Heart right ventricle (tissue), 16 donors: ENCODE measurements at places on chromosomes 4 and X. TPM values are rescaled to one million over a fixed set of nuclear protein-coding genes. Genes with fewer than 3 reads are reported as not detected.

The GUCY1B1 gene
- total RNA-seq, result 17.5 TPM

The MRPL1 gene
- 29.1 TPM for total RNA-seq

The HHIP gene
- total RNA-seq, result 0.17 TPM

The PGK1 gene
- total RNA-seq, result 451 TPM
